ENCODE measurements at places on chromosomes 12 and 14. TPM values are rescaled to one million over a fixed set of nuclear protein-coding genes. Genes with fewer than 3 reads are reported as not detected.

DNA sequence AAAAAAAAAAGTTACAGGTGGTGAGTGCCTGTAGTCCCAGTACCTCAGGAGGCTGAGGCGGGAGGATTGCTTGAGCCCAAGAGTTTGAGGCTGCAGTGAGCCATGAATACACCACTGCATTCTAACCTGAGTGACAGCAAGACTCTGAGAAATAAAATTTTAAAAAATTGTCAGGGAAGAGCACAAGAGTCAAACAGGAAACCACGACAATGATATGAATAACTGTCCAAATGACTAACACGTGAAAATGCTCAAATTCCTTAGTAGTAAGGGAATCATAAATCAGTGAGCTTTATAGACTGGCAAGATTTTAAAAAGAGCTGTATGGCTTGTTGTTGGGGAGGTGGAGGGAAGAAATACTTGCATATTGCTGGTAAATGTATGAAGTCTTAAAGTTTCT lies 12.9 kb upstream of the ASPG start:
- DNase-seq, result no peak

DNA sequence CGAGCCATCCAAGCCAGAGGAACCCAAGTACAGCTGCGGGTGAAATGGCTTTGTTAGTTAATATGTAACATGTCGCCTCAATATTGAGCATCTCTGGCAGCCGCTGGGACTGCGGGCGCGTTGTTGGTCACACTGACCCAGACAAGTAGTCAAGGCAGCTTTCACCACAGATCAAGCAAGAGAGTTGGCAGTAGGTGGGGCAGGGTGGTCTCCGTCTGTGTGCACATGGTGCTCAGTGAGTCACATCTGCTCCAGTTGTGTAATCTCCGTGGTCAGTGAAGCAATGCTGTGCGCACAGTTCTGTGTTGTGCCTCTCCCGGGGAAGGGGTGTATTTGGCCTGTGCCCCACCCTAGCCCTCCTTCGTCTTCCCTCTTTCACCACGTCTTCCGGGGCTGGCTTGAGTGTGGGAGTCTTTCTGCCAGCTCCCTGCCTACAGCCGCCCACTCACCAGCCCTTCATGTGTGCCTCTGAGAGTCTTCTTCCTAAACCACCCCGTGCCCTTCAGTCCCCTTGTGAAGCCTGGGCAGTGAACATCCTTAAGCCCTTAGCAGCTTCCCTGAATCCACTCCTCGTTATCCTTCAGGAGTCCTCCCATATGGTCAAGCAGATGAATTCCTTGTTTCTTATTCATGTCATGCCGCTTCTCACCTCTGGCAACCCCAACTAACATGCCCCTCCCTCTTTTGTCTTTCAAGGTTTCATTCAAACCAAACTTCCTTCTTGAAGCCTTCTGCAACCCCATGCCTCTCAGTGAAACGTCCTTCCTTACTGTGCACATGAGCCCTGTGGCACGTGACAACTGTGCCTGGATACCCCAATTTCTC lies 242.1 kb downstream of the CACNA1C start:
- DNase-seq, result no peak

GPR84 gene
- total RNA-seq, result 1.5 TPM

GRCh38 chr12:65209655-65210043 lies 40.3 kb downstream of the LEMD3 start:
- DNase-seq, result no peak

- DNase-seq, result no peak
Observed at GRCh38 chr12:49868449-49868848, 25.5 kb upstream of the BCDIN3D start.

DNA sequence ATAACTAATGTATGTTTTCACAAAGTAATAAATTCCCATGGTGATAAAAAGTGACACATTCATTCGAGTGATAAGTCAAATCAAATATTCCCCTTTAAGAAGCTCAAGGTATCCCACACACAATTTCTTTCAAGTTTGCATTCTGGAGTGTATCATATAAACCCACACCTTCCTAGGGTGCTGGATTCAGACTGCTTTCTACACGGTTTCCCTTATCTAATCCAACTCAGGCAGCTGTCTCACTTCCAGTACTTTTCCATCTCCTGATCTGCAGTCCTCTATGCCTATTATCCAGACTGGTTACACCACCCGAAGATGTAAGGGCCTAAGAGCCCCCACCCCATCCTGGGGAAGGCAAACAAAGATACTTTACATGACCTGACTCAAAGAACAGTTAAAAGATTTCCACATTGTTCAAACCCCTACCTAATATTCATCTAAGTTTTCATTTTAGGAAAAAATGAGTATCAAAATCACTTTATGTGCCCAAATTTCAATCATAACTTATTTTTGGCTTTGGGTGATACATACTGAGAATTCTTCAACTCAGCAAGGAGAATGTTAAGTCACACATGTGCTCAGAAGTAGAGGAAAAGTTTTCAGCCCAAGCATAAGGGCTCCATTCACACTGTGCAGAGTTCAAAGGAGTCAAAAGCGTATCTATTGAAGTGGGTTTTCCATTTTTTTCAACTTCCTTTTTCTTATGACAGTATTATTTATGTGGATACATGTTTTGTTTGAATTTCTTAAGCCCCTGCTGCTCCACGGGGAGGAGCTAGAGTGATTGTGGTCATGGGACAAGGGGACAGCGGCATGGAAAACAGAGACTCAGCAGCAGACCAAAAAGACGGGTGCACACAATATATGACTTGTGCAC lies 41.8 kb downstream of the CORO1C start:
- peak; percentile 82 for DNase-seq

DNA sequence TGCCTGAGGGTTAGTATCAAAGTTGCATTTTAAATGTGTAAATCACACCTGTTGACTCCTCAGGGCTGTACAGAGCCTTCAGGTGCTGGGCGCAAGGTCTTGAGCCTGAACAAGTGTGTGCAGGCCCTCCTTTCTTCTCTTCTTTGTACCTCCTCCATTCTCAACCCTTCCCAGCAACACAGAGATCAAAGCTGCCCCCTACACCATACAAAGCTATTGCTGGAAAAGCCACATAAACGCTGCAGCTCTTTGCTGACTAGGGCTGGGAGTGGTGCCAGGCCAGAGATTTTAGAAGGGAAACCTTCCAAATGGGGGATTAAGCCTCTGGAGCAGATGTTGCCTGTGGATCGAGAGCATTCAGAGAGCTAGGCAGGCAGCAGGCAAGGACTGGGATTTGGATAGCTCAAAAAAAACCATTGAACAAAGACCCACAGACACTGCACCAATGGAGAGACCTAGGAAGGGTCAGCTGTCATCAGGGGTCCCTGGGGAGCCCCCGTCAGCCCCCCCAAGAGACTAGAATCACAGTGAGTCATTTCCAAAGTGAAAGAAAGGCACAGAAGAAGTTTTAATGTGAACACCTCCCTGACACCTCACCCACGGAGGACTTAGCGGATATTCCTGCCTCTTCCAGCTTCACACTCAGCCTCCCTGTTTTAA lies 18.2 kb upstream of the SUSD6 start:
- peak; percentile 97 for DNase-seq

GRCh38 chr12:111773801-111774551 lies 7.2 kb downstream of the ALDH2 start:
- peak; percentile 48 for DNase-seq

DNA sequence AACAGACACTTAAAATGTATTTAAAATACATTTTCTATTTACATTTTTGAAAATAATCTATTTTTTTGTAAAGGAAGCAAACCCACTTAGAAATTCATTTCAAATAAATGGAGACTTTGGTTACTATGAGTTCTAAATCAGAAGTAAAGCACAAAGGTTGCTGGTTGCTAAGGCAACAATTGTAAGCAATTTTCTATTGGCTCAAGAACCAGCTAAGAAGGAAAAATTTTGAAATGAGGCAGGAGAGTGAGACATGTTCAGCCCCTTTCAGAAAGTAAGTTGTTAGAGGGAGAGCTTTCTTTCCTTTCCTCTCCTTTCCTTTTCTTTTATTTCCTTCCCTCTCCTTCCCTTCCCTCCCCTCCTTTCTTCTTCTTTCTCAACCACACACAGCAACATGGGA lies 80.7 kb downstream of the PRMT8 start:
- no peak for DNase-seq

- no peak for DNase-seq
Observed at GRCh38 chr14:21095430-21096205, 2.8 kb downstream of the ZNF219 start.

DNA sequence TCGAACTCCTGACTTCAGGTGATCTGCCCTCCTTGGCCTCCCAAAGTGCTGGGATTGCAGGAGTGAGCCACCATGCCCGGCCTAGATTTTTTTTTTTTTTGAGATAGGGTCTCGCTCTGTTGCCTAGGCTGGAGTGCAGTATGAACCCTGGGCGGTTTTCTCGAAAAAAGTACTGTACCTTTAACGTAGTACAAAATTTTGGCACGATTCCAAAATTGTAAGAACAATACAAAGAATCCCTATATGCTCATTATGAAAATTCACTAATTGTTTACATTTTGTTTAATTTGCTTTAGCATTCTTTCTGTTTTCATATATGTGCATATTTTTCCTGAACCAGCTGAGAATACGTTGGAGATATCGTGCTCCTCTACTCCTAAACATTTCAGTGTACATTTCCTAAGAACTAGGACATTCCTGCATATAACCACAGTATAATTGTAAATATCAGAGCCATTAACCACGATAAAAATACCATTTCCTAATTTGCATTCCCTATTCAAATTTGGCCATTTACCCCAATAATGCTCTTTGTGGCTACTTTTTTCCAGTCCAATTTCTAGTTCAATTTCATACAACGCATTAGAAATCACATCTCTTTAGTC lies 97.8 kb downstream of the RPS6KA5 start:
- DNase-seq, result no peak

ALX1 gene
- 0.17 TPM for total RNA-seq

PLXNC1 gene
- 26.5 TPM for total RNA-seq

DNA sequence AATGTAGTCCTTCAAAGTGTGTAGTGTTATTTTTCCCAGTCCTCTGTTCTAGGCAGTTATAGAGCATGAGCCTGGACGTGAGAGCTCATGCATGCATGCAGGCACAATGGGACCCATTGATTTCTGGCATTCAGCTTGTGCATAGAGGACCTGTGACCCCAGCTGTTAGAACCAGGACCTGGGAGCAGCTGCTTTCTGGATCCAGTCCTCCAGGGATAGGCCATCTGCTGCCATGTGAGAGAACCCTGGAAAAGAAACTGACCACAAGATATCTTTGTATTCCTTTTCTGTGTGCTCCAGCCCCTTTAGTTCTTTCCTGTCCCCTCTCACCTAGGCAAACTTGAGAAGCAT lies 76.9 kb downstream of the SUSD6 start:
- no peak for DNase-seq

GRCh38 chr12:117513353-117513752 lies 151.9 kb upstream of the NOS1 start:
- no peak for DNase-seq

GRCh38 chr14:20277409-20277808 lies 28.3 kb downstream of the TTC5 start:
- no peak for DNase-seq

DNA sequence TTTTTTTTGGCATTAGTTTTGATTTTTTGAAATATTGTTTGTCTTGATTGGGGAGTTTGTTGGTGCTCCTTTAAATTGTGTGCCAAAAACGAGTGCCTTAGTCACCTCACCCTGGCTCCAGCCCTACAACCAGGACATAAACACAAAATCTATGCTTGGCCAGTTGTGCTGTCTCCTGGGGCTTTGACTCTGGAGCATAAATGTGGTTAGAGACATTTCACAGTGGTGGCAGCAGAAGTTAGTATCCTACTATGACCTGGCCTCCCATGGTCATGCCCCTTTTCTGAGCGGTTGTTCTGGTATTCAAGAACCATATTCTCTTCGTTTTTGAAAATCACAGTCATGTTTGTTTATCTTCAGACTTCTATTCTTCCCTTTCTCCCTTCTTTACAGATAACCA lies 70.7 kb upstream of the PSMA6 start:
- no peak for DNase-seq

GRCh38 chr14:68413509-68413908 lies 379.4 kb downstream of the ZFP36L1 start:
- DNase-seq, result no peak

CIT gene
- total RNA-seq, result 29.3 TPM

SLC25A21 gene
- total RNA-seq, result 2.6 TPM

Measured in lung (tissue), 17 donors.